Stimulated activated CD8-positive, alpha-beta memory T cell treated with anti-CD3 and anti-CD28 coated beads, Interleukin-15, amount 100 ng/mL, for 24 hours (primary cell): ENCODE measurements at places on chromosomes 7 and 10.

- no peak for DNase-seq
These were observed 71.5 kb downstream of the RHOBTB1 start for GRCh38 chr10:60872451-60872850.

- no peak for DNase-seq
These were observed 133.5 kb downstream of the MTPAP start for GRCh38 chr10:30215623-30216022.

- DNase-seq: no peak
These were observed 1.1 kb upstream of the STK32C start for GRCh38 chr10:132308587-132309470.

- DNase-seq: no peak
These were observed 26.4 kb downstream of the SLC35B4 start for GRCh38 chr7:134290286-134290685.

- DNase-seq: no peak
These were observed 12.3 kb upstream of the RUFY2 start for GRCh38 chr10:68419376-68419775.

GRCh38 chr7:134009314-134010110, 117.6 kb upstream of the LRGUK start:
- no peak for DNase-seq

- DNase-seq: no peak
These were observed 11.8 kb downstream of the CTBP2 start for GRCh38 chr10:125148528-125148927.

DNA sequence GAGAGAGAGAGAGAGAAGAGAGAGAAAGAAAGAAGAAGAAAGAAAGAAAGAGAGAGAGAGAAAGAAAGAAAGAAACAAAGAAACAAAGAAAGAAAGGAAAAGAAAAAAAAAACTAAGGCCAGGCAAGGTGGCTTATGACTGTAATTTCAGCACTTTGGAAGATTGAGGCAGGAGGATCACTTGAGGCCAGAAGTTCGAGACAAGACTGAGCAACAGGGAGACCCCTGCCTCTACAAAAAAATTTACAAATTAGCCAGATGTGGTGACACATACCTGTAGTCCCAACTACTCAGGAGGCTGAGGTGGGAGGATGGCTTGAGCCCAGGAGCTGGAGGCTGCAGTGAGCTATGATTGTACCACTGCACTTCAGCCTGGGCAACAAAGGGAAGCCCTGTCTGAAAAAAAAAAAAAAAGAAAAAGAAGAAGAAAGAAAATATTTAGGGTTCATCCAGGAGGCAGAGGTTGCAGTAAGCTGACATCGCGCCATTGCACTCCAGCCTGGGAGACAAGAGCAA, 2.8 kb downstream of the SERPINE1 start:
- DNase-seq: no peak

DNA sequence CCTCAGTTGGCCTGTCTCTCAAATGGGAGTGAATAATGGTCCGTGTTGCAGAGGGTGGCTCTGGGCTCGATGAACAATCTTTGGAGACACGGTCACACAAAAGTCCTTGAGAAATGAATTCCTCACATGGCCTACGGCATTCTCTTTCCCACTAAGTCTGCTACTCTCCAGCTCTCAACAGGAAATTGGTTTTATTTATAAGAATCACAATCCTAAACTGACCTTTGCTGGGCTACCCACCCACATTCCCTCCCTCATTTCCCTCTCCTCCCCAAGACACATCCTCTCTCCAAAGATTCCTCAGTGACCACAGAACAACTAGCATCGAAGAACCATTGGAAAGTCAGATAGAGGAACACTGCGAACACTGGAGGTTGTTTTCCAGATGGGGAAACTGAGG, 4.7 kb downstream of the AFAP1L2 start:
- no peak for DNase-seq

- DNase-seq: no peak
These were observed 26.1 kb downstream of the ADGRA1 start for GRCh38 chr10:133113847-133114246.

GRCh38 chr10:79182781-79183467, 114.2 kb downstream of the ZMIZ1 start:
- DNase-seq: no peak

DNA sequence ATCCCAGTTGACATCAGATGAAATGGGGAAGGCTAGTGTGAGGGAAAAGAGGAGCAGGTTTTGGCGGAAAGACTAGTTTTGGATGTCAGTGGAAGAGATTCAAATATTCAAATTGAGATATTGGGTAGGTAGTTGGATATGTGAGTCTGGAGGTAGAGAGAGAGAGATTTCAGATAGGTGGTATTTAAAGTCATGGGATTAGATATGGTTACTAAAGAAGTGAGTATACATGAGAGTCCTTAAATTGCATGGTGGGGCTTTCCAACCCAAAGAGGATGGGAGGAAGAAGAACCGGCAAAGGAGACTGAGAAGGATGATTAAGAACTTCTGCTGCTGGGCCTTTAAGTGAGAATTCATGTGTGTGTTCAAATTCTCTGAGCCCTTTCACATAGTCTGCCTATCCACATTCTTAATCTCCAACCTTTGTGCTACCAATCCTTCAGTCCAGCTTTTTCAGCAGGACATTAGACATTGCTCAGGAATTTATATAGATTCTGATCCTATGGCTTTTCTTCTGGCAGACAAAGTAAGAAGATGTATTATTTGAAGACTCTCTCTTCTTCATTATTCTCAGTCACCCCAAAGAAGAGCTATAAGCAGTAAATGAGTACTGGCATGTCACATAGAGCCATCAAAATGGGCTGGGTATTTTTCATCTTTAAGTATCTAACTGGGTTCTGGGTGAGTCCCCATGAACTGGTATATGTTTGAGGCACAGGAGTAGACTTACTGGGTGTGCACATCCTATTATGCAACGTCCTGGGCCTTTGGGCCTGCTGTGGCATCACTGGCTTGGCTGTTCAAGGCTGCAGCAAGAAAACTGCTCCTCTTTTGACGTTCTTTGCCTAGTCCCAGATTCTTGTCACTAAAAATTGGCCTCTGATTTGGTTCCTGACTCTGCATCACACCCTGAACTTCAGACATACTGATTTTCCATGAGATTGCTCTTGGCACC, 33.6 kb downstream of the ST7 start:
- no peak for DNase-seq

DNA sequence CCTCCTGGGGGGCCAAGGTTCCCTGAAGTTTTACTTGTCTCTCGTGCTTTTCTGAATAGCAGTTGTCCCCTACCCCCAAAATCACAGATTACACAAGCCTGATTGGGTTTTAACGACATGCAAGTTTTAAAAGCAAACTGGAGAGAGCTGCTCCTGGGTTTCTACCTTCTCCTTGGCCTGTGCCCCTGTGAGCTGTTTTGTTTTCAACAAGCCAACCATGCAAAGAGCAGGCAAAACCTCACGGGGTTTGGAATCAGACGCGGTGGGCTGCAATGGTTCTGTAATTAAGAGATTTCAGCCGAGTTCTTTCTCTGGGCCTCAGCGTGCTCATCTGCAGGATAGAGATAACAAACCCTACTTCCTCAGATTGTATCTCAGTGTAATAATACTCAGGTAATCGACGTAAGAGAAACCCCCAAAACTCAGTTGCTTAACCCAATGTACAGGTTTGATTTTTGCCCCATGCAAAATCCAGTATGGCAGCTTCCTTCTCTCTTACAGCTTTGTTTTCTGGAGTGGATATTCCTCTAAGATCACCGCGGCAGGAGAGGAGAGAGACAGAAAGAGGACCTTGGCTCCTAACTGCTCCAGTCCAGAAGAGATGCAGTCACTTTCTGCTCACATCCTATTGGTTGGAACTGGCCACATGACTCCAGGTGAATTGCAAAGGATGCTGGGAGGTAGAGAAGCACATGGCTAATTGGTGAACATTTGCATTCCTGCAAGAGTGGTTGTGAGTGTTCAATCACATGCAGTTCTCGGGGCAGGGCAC, 42.0 kb downstream of the MYL10 start:
- DNase-seq: no peak

DNA sequence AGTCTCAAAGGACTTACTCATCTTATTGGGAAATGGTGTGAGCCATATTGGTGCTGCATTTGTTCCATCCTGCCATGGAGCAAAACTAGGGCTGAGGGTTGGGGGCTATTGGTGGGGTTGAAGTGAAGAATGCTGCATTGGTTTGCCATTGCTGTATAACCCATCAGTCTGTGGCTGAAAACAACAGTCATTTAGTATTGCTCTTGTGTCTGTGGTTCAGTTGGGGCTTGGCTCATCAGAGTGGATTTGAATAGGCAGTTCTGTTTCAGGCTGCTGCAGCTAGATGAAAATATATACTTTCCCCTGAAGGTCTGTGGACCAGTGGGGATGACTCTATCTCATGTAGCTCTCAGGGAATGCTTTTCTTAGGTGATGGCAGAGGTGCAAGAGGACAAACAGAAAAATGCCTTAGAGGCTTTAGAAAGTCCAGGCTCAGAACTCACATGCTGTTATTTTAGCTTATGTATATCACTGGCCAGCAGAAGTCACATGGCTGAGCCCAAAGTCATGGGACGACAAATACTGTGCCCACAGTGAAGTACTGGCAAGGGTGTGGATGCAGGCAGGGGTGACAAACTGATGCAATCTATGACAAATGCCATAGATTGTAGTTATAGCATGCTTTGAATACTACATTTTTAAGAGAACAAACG, 15.2 kb upstream of the EXOC6 start:
- DNase-seq: no peak

GRCh38 chr7:109003742-109004141, 434.1 kb downstream of the DNAJB9 start:
- no peak for DNase-seq

DNA sequence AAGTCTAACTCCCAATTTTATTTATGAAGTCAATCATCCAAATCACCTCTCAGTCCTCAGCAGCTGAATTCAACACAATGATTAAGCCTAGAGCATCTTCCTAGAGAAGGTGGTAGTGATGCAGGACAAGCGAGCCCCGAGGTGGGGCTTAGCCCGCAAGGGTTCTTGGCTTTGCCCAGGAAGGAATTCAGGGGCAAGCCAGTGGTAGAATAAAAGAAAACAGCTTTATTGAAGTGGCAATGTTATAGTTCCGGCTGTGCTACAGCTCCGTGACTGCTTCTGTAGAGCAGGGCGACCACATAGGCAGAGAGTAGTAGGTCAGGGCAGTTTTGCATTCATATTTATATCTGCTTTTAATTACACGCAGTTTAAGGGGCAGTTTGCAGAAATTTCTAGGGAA, 18.1 kb downstream of the IL2RA start:
- DNase-seq: no peak

GRCh38 chr10:9342885-9343570, 1288.5 kb downstream of the GATA3 start:
- no peak for DNase-seq

GRCh38 chr10:2575460-2575859, 491.9 kb upstream of the PFKP start:
- DNase-seq: no peak

GRCh38 chr10:128907155-128907941, 559.7 kb upstream of the MGMT start:
- no peak for DNase-seq

- DNase-seq: no peak
These were observed 8.5 kb downstream of the CLIP2 start for GRCh38 chr7:74297516-74298233.

DNA sequence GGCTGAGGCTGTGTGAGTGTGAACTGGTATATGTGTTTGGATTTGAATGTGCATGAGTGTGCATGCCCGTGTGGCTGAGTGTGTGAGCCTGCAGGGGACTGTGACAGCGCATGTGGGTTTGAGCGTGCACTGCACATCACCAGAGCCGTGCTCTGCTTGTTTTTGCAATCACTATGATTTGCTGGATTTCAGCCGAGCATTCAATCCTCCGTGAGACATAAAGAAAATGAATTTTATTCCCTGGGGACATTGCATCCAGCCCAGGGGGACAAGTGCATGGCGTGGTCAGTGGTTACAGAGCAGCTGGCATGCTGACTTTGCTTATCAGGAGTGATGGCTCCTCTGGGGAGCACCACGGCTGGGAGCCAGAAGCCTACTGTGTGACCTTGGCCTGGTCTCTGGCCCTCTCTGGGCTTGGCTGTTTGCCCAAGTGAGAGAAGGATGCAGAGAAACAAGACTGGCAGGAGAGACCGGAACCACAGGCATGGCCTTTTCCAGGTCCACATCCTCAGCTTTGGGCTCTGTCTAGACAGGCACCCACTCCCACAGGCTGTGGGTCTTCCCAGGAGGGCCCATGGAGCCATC, 160.2 kb upstream of the UNC5B start:
- no peak for DNase-seq

DNA sequence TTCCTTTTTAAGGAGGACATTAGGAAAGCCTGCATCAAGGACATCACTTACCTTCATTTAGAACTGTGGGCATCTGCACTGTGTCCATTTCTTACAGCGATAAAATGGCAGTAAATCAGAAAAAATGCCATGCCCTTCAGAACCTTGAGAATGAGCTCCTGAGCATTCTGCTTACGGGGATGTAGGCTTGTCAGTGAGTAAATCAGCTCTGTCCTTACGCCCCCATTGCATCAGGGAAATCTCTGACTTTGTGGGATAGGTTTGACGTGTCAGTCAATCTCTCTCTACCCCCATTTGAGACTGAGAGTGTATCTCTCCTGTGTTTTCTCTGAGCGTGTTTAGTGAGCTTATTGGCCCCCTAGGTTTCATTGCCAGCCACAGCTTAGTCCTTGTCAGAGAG, 837.1 kb downstream of the LRMDA start:
- DNase-seq: no peak

GRCh38 chr7:32323712-32324111, 166.5 kb downstream of the LSM5 start:
- DNase-seq: no peak

GRCh38 chr10:88616250-88616977, 29.9 kb downstream of the LIPJ start:
- no peak for DNase-seq

GRCh38 chr7:83882551-83882950, 233.6 kb upstream of the SEMA3E start:
- no peak for DNase-seq

DNA sequence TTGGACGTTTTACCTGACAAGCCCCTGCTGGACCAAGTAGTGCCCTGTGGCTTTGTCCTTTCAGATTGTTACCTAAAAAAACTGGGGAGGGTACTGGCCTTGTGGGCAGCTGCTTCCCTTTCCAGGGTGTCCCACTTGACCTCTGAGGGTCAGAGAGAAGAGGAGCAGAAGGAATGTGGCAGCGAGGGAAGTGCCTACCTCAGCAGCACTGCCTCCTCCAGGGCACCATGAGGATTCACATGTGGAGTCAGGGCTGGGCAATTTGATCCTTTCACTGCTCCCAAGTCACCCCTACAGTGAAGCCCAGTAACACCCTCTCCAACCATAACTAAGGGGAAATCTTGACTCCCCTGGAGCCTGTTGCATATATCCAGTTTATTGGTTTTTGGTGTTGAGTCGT, 64.6 kb downstream of the ITGB1 start:
- DNase-seq: no peak

- DNase-seq: no peak
These were observed 480 bp downstream of the MNX1 start for GRCh38 chr7:157009778-157010587.

GRCh38 chr7:74092321-74092963, 8.8 kb downstream of the LIMK1 start:
- no peak for DNase-seq

DNA sequence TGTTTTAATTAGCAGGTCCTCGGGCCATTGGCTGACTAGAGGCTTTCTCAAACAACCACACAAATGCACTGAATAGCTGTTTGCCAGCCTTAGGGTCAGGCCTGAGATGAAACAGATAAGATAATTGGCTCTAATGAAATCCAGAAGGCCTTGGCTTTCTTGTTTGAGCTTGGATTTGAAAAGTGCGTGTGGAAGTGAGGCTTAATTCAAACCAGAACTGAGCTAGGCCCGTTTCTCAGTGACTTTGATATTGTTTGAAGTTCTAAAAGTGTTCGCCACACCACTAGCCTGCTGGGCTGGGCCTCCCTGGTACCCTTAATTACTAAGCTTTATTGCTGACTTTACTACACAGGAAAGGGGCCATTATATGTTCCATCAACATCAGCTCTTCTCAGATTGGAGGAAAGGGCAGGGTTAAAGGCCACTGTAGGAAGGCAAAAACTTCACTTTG, 270.6 kb downstream of the TWIST1 start:
- DNase-seq: no peak
